ENCODE measurements at places on chromosomes 5 and 9.

DNA sequence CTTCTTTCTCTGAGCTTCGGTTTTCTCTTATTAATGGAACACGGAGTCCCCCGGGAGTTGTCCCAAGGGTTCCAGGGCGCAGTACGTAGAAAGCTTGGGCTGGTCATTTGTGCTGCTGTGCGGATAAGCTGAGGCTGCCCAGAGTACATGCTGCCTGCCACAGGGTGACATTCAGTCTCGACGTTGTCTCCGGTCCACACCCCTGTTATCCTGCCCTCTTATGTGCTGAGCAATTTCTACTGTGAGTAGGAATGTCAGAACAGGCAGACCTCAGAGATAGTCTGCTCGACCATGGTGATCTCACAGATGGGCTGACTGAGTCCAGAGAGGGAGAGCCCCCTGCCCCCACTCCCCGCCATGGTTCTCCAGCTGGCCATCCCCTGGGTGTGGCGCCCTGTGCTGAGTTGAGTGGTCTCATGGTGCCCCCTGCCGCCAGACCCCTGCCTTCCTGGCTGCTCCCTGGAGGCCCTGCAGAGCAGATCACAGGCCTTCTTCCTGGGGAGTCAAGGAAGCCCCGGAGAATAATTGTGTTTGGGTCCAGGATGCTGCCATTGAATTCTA, 124.0 kb downstream of the RGS3 start:
- DNase-seq = no peak

DNA sequence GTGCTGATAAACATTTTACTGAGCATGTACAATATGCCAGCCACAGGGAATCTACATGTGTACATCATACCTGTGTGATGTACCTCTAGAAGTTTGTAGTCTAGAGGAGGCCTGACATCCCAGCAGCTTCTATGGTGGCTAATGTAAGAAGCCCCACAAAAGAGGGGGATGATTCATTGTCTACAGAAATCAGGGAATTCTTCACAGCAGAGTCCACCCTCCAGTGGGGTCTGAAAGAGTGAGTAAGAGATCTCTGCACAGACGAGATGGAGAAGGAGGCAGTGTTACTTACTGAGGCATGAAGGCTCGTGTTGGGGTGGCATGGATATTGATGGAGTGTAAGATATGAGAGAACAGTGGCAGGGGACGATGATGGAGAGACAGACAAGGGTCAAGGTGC, 103.0 kb downstream of the NTRK2 start:
- no peak for DNase-seq

GRCh38 chr5:158591301-158591863, 508.3 kb downstream of the EBF1 start:
- DNase-seq = peak; percentile 44

DNA sequence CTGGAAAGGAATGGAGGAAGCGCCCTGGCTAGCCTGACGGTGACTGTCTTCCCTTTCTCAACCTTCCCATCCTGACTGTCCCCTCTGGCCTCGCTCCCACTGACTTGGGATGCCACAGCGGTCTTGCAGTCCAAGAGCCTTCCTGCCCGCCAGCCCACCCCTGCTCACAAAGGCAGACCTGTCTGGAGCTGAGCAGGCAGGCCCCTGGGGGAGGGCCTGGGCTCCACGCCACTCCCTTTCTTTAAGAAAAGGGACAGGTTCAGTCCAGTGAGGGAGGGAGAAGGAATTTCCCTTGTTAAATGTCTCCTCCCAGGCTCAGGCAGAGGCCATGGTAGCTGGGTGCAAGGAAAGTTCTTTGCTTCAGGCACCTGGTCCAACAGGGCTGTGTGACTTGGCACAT, 18.1 kb downstream of the FGF1 start:
- DNase-seq = peak; percentile 69

GRCh38 chr9:114355821-114356220, 26.2 kb downstream of the ORM2 start:
- DNase-seq = no peak

GRCh38 chr5:55694152-55694830, 17.8 kb downstream of the SLC38A9 start:
- DNase-seq = peak; percentile 45

- no peak for DNase-seq
Observed at GRCh38 chr5:176432707-176433106, 15.5 kb upstream of the FAF2 start.

GRCh38 chr5:143970159-143970558, 158.2 kb downstream of the HMHB1 start:
- DNase-seq = no peak

- DNase-seq = no peak
Observed at GRCh38 chr5:69248019-69248418, 13.3 kb downstream of the CDK7 start.

DNA sequence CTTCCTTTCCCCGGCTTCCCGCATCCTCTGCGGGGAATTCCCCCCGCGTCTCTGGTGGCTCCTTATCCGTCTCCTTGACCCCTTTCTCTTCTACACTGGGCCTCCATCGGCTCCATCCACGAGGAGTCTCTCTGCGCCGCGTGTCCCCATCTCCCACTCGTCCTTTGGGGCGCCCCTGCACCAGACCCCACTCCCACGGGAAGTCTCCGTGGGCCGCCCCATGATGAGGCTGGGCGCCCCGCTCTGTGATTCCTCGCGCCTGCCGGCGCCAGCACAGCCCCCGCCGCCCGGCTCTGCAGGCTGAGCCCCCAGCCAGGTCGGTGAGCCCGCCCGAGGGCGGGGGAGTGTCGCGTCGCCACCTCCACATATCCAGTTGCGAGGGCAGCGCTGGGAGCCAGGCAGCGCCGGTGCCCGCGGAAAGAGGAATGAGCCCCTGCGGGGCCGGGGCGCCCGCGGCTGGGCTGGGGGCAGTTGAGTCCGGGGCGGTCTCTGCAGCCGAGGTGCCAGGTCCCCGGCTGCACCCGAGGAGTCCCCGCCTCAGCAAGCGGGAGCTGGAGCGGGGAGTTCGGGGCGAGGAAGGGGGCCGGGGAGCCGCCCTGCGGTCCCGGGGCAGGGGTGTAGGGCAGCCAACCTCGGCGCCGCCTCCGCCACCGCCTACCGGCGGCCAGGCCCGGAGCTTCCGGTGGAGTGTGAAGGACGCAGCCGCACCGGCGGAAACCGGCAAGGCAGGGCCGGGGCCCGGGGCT, 2.1 kb upstream of the TRAF1 start:
- DNase-seq = peak; percentile 52

- no peak for DNase-seq
Observed at GRCh38 chr9:36041506-36041905, 4.8 kb downstream of the RECK start.

- DNase-seq = no peak
Observed at GRCh38 chr9:120875643-120875953, 1.4 kb downstream of the PHF19 start.

DNA sequence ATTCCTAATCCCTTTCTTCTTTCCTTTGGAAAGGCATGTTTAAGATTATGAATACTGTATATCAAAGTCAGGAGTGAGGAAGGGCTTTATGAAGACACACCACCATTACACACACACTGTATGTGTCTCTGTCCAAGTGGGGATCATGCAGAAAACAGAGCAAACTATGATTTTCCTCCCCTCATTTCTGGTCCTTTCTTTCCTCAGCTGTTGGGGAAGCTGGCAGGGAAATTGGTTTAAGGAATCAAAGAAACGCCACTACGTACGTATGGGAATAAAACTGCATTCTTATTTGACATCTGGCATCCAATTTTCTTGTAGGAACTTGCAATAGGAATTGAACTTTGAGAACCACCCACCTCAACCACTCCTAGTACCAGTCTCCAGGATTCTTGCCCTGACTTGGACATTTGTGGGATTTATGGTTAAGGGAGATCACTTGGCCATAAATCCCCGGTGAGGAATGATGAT, 125.8 kb downstream of the PDE4D start:
- peak; percentile 78 for DNase-seq

GRCh38 chr5:156706631-156707030, 143.5 kb upstream of the PPP1R2B start:
- DNase-seq = no peak

- no peak for DNase-seq
Observed at GRCh38 chr5:32020271-32020670, 153.8 kb downstream of the GOLPH3 start.

- DNase-seq = no peak
Observed at GRCh38 chr5:20360263-20360662, 372.3 kb upstream of the CDH18 start.

- peak; percentile 76 for DNase-seq
Observed at GRCh38 chr5:10556289-10556807, 7.5 kb upstream of the ANKRD33B start.

DNA sequence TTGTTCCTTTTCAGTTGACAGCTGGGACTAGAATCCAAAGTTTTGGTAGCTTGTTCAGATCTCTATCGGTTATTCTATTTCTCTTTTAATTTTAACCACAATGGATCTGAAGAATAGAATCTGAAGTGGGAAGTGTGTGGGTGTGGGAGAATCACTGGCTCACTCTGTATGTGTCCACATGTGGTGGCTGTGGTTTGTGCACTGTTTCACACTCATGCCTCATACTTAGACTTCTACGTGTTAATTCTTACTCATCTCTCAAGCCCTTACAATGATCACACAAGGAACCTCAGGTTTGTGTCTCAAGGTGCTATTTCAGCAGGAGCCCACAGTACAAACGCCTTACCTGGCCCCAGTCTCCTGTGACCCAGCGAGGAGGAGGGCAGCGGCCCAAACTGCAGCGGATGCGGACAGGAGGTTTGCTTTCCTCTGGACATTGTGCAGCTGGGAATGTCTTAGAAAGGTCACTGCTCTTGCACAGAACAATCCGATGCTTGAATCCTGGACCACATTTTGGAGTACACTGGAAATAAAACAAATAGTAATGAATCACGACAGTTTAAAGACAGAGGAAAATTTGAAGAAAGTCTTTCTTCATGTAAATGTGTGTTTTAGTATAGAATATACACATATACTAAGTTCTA, 309.1 kb downstream of the ADAMTS6 start:
- DNase-seq = peak; percentile 90

DNA sequence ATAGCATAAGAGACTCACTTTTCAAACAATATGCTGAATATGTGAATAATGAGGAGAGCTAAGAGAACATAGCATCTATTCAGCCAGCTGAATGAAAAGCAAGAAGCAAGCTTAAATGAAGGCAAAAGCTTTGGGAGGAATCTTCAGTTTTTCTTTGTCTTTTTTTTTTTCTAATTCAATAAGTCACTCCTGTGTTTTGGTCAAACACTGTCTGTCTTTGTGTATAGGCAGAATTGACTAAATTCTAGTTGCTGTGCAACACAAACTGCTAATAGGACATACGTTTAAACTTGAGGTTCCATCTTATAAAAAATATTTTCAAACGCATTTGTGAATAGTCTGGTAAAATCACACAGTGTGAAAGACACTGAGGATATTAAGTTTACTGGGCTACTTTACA, 156.9 kb upstream of the KCNN2 start:
- no peak for DNase-seq

GRCh38 chr5:74301576-74301975, 339.0 kb downstream of the ENC1 start:
- no peak for DNase-seq

DNA sequence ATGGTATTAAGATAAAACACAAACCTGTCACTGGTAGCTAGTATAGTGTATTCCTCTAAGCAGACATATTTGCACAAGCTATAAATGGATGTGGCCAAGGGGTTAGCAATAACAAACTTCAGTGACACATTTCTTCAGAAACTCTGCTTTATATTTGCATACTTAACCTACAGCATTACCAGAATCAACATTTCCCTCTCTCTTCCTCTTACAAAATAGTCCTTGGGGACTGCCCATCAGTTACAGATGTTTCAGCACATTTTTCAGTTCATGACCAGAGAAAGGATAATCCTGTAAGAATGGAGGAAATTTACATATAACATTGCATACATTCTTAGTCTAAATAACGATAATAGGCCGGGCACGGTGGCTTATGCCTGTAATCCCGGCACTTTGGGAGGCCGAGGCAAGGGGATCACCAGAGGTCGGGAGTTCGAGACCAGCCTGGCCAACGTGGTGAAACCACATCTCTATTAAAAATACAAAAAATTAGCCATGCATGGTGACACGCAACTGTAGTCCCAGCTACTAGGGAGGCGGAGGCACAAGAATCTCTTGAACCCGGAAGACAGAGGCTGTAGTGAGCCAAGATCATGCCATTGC, 25.3 kb upstream of the SLC1A1 start:
- no peak for DNase-seq

GRCh38 chr9:101738566-101739183, at the start of gene GRIN3A:
Gene GRIN3A, minus strand, starts transcription at chr9:101738647. Its CDS starts 668 bp downstream, at chr9:101737979.
- DNase-seq = peak; percentile 4

All from epithelial cell of esophagus (primary cell).